MV-4-11 (cell line): ENCODE measurements at places on chromosomes 13 and 19.

DNA sequence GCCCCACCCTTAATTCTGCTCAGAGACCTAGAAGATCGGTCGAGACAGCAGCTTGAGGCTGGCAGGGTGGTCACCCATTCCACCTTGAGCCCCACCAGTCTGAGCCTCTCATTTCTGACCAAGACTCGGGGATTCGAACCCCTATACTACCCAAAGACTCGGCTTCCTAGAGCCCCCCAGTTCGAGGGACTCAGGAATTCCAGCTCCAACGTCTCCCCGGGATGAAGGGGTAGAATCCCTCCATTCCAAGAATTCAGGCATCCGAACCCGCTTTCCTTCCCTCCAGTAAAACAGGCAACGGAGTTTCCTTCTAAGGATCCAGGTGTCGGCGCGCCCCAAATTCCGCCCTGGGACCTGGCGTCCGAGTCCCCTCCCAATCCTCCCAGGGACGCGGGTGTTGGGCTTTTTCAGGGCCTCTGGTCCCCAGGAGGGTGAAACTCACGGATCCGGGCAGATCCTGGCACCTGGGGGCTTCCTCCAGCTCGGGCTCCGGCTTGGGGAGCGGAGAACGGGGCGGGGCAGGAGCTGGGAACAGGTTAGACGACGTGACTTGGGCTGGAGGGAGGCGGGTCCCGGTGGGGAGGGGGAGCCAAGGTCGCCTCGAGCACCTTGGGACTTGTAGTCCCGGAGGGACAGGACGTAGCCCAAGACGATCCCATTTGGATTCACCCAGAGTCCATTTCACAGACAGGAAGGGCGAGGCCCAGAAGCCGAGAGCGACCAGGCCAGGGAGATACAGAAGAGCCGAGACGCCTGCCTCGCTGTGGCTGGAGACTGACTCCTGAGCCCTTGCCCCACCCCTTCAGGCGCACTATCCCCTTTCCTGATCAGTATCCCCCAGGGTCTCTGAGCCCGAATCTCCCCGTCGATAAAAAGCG is at the start of gene PPP1R13L:
Gene PPP1R13L (minus strand): TSS at position 513 of the 878 bp plus-strand sequence. CDS start 6,751 bp downstream, outside the sequence.
- no peak for DNase-seq

DNA sequence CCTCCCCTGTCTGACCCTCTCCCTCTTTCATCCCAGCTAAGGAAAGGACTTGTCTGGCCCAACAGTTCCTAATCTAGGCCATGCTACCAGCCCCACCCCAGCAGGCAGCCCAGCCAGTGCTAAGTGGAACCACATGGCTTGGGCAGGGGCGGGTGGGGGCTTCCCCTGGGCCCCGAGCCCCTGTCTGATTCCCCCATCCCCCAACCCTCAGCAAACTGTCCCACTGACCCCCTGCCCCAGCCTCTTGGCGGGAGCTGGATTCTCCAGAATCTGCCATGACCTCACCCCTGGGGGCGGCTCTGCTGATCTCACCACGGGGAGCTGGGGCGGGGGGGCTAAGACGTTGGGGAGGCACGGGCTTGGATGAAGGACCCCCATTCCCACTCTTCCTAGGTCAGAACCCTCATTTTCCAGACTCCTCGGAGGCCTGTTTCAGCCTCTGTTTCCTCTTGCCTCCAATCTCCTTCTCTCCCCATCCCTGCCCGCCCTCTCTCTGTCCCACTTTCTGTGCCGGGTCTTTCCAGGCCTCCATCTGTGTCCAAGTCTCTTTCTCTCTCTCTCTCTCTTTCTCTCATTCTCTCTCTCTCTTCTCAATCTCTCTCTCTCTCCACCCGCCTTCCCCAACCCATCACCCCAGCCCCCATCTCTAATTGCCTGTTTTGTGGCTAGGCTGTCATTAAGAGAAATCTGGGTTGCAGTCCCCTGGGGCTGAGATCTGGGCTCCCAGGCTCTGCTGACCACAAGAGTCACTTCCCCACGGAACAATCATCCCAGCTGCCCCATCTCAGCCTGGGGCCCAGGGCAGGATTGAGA is 2.7 kb downstream of the COL5A3 start:
- no peak for DNase-seq

- DNase-seq = no peak
Observed at GRCh38 chr19:478236-478903, 17.5 kb upstream of the SHC2 start.

GRCh38 chr19:35276706-35277281 is 5.5 kb upstream of the HAMP start:
- DNase-seq = no peak

DNA sequence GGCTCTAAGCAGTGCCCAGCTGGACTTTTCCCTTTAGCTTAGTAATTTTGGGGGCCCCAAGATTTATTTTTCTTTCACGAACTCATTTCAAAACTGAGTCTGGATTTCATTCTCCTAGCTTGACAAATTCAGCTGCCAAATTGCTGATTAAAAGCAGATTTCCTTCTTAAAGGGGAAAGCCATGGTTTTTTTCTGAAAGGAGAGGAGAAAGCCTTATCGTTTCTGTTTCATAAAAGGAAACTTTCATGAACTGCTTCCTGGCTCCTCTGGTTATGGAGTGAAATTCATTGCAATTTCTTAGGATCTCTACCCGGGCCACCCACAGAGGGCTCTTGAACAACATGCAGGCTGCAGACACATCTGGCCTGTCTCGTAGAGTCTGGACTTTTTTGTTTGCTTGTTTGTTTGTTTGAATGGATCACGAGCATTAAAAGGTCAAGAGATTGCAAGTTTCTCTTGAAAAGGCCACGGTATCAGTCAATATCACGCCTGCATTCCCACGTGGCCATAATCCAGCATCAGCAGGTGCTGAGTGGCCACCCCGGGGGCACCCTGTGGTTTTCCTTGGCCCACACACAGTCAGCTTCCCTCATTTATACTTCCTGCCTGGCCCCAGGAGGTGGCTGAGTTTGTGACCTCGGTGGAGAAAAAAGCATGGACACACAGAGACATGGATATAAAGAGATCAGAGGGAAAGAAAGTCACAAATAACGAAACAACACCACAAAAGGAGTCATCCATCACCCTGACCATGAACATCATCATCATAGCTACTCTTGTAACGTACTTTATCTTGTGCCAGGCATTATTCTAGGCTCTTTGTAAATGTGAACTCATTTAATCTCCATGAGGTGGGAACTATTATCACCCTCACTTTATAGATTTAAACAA is 10.5 kb upstream of the KLK4 start:
- no peak for DNase-seq

GRCh38 chr13:25200783-25201182 is 28.7 kb upstream of the AMER2 start:
- no peak for DNase-seq

- DNase-seq = no peak
Observed at GRCh38 chr19:4847190-4847973, 15.9 kb upstream of the TICAM1 start.

GRCh38 chr13:111177081-111177711 is 62.1 kb downstream of the ARHGEF7 start:
- peak; percentile 68 for DNase-seq

- no peak for DNase-seq
Observed at GRCh38 chr13:36134632-36135031, 3.5 kb upstream of the DCLK1 start.
